ENCODE measurements at places on chromosomes 11 and 22.

- no peaks in the 10 kb centered on the region for H3K36me3 ChIP-seq
- no peak overlapping the region for H3K4me3 ChIP-seq
- peaks cover 7% of the 10 kb centered on the region for H3K4me1 ChIP-seq
- no peak overlapping the region for H3K27ac ChIP-seq
- peaks cover 12% of the 10 kb centered on the region for H3K27me3 ChIP-seq
Measured at GRCh38 chr11:1927848-1928469, 8.5 kb downstream of the TNNT3 start.

DNA sequence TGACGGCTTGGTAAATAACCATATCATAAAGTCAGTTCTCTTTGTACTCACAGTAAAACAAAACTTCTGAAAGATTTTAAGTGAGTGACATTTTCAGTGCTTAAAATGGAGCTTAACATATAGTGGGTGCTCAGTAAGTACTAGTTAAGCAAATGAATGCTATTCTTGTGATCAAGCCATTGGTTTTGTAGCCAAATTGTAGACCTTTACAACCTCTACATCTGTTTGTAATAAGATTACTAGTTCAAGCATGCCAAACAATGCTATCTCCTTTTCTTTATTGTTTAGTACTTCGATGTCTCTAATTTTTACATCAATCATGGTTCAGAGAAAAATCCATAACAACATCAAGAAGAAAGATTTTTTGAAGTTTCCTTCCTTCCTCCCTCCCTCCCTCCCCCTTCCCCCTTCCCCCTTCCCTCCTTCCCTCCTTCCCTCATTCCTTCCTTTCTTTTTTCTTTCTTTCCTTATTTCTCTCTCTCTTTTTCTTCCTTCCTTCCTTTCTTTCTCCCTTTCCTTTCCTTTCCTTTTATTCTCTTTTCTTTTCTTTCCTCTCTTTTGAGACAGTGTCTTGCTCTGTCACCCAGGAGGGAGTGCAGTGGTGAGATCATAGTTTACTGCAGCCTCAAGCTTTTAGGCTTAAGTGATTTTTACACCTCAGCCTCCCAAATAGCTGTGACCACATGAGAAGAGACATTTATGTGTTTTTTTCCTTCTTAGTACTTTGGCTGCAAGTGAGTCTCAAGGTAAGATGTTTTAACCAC, 5.7 kb upstream of the OR51B4 start:
- no peak overlapping the region for H3K4me3 ChIP-seq
- no peaks in the 10 kb centered on the region for H3K4me1 ChIP-seq
- no peaks in the 10 kb centered on the region for H3K36me3 ChIP-seq
- H3K27ac ChIP-seq, result no peak overlapping the region

DNA sequence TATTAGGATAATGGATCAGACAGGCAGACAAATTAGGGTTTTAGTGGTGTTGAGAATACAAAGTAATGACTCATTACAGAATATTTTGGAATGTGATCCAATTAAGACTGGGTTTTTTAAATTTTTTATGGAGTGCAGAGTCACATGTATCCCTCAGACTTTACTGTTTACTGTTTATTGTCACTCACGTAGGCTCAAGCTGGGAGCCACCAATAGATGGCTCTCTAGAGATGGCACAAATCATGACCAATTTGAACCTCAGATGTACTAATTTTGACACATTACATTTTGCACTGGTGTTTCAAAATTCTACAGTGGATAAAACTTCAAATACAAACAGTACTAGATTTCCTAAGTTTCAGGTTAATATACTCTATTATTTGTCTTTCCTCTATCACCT, 53.6 kb upstream of the ANO3 start:
- H3K4me1 ChIP-seq, result no peaks in the 10 kb centered on the region
- H3K27ac ChIP-seq, result no peak overlapping the region
- H3K4me3 ChIP-seq, result no peak overlapping the region
- DNase-seq, result no peak
- no peaks in the 10 kb centered on the region for H3K36me3 ChIP-seq
- peaks cover 6% of the 10 kb centered on the region for H3K27me3 ChIP-seq

GRCh38 chr11:1564535-1565172, 7.4 kb downstream of the DUSP8 start:
- H3K4me1 ChIP-seq, result no peaks in the 10 kb centered on the region
- peak; percentile 51 for DNase-seq
- no peak overlapping the region for H3K4me3 ChIP-seq
- H3K36me3 ChIP-seq, result no peaks in the 10 kb centered on the region
- H3K27me3 ChIP-seq, result no peaks in the 10 kb centered on the region

- H3K36me3 ChIP-seq, result no peaks in the 10 kb centered on the region
- peak; percentile 59 for DNase-seq
- no peak overlapping the region for H3K4me3 ChIP-seq
- no peaks in the 10 kb centered on the region for H3K4me1 ChIP-seq
- no peaks in the 10 kb centered on the region for H3K27me3 ChIP-seq
Measured at GRCh38 chr11:77198440-77198849, 70.4 kb downstream of the MYO7A start.
